ENCODE measurements at places on chromosomes 11 and 22. TPM values are rescaled to one million over a fixed set of nuclear protein-coding genes. Genes with fewer than 3 reads are reported as not detected.

GRCh38 chr22:40452730-40453487, 82.5 kb downstream of the SGSM3 start:
- no peak for DNase-seq

AAMDC gene
- 16.4 TPM for total RNA-seq

OR56A4 gene
- 0.30 TPM for total RNA-seq

GRCh38 chr22:24011735-24012068, 598 bp downstream of the CABIN1 start:
- DNase-seq, result no peak

AP5B1 gene
- total RNA-seq, result 3.6 TPM

ABCC8 gene
- 0.32 TPM for total RNA-seq

DEFB131B gene
- not detected for total RNA-seq

GRCh38 chr11:78474451-78474850, 56.8 kb upstream of the GAB2 start:
- DNase-seq, result no peak

GRCh38 chr22:48883211-48883960, 944.3 kb downstream of the BRD1 start:
- DNase-seq, result no peak

- DNase-seq, result no peak
Measured at GRCh38 chr11:12060385-12060985, 49.9 kb upstream of the MICAL2 start.

DNA sequence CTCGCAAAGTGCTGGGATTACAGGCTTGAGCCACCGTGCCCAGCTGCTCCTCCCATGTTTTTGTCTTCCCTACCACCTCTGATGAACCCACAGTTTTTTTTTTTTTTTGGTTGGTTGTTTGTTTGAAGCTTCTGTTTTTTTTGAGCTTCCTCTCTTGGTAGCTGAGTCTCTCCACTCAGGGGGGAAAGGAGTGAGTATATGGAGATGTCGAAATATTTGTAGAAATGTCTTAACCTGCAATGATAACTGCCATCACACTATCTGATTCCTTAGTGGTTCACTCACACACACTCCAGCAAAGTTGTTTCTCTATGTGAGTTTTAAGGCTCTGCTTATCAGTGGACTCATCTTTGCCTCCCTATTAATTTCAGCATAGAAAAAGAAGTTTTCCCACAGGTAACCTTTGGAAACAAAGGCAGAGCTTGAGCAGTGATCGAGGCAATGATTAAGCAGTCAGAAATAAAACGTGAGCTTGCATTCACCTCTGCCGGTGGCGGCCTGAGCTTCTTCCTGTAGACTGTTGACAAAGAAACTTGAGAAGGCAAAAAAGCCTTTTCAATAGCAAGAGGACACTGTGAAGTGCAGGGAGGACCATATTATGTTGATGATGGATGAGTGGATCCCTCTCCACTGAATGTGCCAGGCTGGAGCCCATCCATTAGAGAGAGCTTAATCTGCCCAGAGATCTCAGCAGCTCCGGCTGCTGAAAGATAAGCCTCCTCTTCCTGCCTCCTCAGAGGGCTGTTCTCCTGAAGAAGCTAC, 29.0 kb upstream of the RASSF10 start:
- DNase-seq, result no peak

DNA sequence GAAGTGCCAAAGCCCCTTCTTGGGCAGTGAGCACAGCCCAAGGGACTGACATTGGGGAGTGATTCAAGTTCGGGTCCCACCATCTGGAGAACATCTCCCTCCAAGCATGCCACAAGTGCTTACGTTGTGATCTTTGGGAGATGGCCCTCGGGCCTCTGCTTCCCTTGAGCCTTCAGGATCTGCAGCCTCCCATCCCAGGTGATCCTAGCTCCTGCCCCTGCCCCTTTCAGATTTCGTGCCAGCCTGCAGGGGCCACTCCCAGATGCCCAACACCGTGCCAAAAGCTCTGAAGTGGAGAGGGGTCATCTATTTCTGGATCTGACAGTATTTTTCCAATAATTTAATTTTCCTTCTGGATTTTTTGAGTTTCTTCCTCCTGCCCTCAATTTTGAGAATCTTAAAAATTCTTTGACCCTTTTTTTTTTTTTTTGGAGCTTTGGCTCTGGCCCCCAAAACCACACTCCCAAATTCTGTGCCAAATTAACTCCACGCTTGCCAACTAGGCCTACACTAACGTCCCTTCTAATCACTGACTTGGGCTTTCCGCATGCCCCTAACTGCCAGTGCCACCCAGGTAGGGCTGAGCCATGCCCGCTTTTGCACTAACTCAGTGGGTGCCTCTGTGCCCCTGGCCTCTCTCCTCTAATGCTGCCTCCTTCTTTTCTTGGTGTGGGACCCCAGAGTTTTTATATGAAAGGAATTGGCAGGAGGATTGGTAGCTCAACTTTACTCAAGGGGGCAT, 25.3 kb downstream of the PHLDB1 start:
- no peak for DNase-seq

DNA sequence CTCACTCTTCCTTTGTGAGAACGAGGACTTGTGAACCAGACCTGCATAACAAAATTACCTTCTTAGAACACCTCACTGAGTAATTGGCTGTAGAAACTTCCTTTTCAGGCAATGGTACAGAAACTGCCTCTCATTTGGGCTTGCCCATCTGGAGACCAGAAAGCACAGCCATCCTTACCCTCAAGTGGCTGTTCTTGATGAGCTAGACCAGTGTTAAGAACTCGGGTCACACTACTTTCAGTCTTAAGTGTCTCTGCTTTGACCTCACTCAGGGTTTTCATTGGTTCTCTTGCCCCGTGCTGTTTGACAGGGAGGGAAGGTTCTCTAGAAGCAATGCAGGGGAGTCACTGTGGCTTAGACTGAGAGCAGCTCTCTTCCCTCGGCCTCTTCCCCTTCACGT, 29.3 kb downstream of the NAT10 start:
- DNase-seq, result no peak

DNA sequence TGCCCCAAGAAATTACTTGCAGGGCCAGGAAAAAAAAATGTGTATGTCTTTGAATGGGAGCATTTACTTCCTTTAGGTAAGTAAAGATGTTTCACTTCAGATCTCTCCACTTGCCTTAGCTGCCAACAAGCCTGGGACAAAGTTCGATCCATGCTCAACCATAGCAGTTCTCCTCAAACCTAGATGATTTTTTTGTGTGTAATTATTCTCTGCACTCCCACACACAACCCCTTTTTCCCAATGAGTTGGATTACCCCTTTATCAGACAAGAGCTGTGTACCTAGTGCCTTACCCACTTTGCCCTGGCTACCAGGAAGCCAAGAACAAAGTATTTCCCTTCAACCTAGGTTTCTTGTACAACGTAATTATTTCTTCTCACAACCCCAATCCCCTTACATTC, 35.6 kb downstream of the TPBGL start:
- DNase-seq, result no peak

DNA sequence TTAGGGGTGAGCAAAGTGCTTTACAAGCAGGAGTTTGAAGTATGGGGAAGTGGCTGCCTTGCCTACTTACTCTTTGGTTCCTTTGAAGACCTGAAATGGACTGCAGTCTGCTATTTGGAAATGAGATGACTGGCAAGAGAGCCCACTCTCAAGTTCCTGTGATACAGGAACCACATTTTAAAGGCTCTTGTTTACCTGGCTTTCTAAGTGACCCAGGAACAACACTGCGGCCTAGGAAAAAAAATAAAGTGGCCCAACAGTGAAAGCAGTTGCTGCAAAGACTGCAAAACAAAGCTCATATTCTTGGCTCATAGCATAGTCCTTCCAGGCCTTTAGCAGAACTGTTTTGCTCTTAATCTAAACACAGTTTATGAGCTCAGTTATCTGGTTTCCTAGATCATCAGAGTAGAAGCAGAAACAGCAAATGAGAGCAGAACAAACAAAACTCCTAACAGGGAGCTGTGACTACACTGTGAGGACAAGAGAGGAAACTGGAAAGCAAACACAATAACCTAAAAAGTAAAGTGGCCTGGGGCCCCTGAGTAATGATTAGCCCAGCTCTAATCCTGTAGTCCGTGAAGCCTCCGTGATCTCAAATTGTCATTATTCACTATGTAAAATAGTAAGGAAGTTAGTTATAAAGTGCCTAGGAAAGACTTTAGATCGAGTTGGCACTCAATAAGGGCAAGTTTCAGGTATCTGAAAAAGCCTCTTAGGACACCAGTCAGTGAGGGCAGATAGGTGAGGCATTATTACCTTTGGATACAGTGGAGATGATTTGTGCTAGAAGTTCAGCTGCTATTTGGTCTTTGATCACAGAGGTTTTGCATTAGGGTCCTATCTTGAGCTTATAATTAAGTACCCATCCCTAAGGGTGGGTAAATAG, 11.5 kb downstream of the CCDC117 start:
- DNase-seq, result no peak

GRCh38 chr11:59040607-59041006, 45.5 kb upstream of the GLYATL1B start:
- DNase-seq, result no peak

OR52A1 gene
- total RNA-seq, result not detected

GRCh38 chr11:61092908-61093763, 9.2 kb upstream of the CD5 start:
- DNase-seq, result no peak

INTS4 gene
- total RNA-seq, result 48.0 TPM

ACTN3 gene
- 33.0 TPM for total RNA-seq

DNA sequence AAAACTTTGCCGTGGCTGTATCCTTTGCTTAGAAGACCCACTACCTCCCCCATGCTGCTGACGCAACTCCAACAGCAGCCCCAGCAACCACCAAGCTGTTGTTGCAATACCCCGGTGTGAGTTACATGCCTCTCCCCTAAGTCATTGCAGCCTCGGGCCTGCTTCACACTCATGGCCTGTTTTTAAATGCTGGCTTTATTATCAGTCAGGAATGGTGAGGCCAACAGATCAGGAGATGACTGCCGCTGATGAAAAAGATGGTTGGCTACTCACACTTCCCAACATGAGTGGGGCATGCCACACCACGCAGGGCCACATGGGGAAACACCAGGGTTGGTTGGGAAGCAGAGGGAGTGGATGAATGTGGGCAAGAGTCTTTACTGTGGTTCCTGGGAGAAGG, 171.5 kb upstream of the SYT13 start:
- no peak for DNase-seq

- DNase-seq, result no peak
Measured at GRCh38 chr11:44611687-44612434, 46.4 kb downstream of the CD82 start.

- no peak for DNase-seq
Measured at GRCh38 chr11:44274404-44274803, 35.5 kb downstream of the ALX4 start.

GRCh38 chr11:111308140-111308539, 9.8 kb downstream of the POU2AF3 start:
- no peak for DNase-seq

GRCh38 chr11:44763121-44763820, 36.5 kb downstream of the TSPAN18 start:
- DNase-seq, result no peak

- no peak for DNase-seq
Measured at GRCh38 chr11:22444076-22444475, 105.9 kb downstream of the SLC17A6 start.

DNA sequence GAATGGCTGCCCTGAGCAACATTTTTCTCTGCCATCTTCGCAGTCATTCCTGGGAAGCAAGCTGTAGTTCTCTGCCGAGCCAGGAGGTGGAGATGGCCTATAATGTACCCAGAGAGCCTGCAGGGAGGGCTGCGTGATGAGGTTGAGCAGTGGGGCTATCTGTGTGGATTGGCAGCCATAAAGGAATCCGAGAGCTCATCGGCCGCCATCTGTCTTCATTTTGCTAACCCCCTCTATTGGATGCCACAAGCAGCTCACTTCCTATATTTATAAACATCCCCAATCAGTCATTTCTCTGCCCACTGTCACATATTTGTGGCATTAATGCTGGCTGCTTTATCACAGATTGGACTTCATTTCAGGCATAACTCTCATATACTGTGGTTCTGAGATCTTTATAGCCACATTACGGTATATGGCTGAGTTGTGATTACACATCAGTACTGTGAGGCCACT, 209.5 kb downstream of the NTM start:
- DNase-seq, result peak; percentile 67

Data from neural progenitor cell (in vitro differentiated cells).